ENCODE measurements at places on chromosomes 5 and 9.

- no peak for DNase-seq
These were observed 1717.2 kb upstream of the C9orf72 start for GRCh38 chr9:29290516-29290915.

DNA sequence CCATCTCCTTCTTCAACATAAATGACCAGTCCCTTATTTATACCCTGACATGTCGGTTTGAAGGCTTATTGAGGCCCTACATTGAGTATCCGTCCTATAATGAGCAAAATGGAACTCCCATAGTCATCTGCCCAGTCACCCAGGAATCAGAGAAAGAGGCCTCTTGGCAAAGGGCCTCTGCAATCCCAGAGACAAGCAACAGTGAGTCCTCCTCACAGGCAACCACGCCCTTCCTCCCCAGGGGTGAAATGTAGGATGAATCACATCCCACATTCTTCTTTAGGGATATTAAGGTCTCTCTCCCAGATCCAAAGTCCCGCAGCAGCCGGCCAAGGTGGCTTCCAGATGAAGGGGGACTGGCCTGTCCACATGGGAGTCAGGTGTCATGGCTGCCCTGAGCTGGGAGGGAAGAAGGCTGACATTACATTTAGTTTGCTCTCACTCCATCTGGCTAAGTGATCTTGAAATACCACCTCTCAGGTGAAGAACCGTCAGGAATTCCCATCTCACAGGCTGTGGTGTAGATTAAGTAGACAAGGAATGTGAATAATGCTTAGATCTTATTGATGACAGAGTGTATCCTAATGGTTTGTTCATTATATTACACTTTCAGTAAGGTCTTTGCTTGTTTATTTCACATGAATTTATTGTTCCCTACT, 38.2 kb upstream of the BTNL3 start:
- DNase-seq: no peak

DNA sequence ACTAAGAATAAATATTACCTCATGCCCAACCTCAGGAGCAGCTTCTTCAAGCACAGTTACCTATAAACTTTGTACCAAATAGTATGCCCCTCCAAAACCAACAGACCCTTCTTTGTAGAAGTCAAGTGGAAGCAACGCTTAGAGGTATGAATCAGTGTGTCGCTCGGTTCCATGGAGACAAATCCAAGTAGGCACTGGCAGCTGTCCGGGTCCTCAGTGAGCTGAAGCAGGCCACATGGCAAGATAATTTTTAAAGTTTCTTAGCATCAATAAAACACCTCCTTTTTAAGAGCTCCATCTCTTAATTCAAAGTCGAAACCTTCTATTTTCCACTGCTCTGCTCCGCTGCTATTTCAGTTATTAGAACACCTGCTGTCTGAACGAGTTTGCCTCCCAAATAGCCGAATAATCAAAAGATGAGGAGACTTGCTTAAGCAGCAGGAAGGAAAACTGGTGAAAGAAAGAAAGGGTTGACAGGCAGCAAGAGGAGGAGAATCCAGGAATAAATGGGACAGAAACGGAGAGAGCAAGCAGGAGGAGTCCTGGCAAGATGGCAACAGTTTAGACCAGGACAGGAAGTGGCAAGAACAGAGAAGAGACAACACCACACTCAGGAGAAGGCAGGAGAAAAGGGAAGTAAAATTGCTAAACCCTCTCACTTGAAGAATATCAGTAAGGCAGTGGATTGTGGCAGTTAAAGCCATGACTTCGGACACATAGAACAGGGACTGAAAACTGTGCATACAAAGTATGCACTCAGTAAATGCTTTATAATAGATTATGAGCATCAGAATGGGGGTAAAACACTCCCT, 65.0 kb downstream of the PPP2R2B start:
- no peak for DNase-seq

GRCh38 chr5:133052317-133053175, 733 bp downstream of the HSPA4 start:
- peak; percentile 6 for DNase-seq

GRCh38 chr5:1471240-1471853, 26.1 kb upstream of the SLC6A3 start:
- DNase-seq: no peak

- DNase-seq: no peak
These were observed 153.8 kb upstream of the RASA1 start for GRCh38 chr5:87113861-87114260.

DNA sequence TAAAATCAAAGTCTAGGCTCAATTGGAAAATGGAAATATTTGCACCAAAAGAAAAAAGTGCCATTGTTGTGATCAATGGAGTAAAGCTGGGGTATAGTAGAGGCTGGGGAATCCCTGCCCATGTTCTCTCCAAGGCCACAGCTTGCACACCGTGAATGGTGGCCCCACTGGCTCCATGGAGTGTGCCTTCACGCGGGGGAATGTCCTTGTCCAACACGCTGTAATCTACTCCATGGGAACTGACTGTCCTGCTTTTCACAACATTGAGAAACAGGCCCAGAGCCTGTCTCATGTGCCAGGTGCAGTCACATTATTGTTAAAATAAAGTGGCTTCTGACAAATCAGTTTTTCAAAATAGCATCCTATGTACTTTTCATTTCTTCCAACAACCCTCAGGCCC, 33.1 kb upstream of the ITGA2 start:
- no peak for DNase-seq

GRCh38 chr9:37248651-37249163, 128.3 kb downstream of the ZCCHC7 start:
- no peak for DNase-seq

GRCh38 chr9:86246752-86247161, 12.7 kb downstream of the C9orf153 start:
- DNase-seq: no peak

DNA sequence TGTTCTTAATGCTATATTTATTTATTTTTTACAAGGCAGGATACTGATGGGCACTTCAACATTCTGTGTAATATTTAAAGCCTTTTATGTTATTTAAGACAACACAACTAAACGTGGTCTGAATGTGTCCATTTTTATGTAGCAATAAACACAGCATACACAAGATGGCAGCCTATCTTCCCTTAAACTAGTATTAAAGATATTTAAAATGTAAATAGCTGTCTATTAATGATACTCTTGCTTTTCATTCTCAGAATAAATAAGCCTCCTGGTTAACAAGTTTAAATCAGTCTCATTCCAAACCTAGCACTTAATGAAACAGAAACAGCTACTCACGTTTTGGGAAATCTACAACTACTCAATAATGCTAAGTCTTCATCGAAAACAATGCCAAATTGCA, 315.7 kb downstream of the MCTP1 start:
- peak; percentile 27 for DNase-seq

- DNase-seq: no peak
These were observed 27.3 kb downstream of the TMEM252 start for GRCh38 chr9:68513385-68513784.

GRCh38 chr9:82106536-82106935, 118.0 kb downstream of the SPATA31D1 start:
- no peak for DNase-seq
